ENCODE measurements at places on chromosomes 12 and 14.

DNA sequence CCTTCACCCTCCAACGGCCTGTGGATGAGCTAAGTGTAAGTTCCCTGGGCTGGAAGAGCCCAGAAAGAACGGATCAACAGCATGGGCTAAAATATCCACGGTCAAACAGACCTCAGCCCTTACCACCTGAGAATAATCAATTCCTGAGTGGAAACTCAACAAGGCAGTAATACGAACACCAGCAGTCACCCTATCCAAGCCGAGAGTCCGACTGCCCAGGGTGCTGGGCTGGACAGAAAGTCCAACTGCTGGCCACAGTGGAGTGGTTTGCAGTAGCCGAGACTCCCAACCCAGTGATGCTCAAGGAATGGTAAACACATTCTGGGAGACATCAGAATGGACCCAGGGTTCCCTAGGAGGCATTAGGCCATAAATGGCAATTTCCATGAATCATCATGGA, 36.8 kb downstream of the ANO2 start:
- no peak for DNase-seq

DNA sequence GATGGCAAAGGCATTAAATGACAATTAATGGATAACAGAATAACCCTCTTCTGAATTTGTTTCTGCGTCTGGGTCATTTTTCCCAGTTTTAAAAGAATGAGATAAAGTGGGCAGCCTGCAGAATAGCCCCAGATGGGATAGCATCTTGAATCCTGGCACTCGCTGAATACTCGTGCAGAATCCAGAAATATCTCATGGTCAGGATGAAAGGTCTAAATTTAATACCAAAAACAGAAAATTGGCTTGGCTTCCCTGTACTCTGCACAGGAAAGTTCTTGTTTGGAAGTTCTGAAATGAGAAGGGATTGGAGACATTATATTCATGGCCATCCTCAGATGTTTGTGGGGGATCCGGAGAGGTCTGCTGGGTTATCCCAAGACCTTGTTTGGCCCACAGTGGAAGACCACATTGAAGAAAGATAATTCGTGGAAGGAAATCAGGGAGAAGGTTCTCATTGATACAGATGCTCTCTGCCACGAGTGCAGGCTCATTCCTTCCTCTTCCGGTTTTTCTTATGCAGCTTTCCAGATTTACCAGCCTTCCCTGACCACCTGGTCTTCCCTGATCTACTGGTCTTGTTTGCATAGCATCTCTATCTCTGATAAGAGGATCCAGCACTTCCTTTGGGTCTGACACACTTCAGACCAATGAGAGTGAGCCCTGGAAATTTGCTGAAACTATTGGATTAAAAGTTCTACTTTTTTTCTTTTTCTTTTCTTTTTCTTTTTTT, 6.0 kb upstream of the IFT81 start:
- no peak for DNase-seq

DNA sequence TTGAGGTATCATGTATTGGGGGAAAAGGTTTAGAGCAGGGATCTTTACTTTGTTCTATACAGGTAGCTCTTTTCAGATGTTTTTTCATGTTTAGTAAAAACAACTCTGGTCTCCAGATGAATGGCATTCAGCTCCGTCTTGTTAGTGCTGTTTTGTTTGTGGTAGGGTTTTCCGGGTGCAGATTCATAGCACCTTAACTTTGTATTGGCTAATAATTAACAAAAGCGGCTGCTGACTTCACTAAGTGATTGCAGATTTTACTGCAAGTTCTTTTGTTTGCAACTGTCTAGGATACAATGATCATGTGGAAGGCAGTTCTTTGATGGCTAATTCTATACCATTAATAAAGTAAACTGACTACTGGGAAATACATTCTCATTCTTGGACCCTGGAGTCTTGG, 32.2 kb upstream of the BHLHE41 start:
- DNase-seq, result no peak

DNA sequence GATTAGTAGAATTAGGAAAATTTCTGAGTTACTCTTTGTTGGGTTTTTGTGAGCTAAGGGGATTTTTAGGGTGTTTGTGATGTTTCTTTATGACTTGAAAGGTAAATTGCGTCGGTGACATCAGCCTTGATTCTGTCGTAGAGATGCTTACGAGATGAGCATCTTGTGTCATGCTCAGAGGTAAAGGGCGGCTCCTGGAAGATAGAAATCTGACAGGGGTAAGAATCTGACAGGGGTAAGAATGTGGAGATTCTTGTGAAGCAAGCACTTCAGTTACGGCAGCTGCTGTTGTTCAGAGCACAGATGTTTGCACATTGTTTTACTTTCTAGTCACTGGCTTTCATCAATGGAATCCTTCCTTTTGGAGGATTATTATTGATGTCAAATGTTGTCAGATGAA, 22.5 kb downstream of the EML1 start:
- no peak for DNase-seq

DNA sequence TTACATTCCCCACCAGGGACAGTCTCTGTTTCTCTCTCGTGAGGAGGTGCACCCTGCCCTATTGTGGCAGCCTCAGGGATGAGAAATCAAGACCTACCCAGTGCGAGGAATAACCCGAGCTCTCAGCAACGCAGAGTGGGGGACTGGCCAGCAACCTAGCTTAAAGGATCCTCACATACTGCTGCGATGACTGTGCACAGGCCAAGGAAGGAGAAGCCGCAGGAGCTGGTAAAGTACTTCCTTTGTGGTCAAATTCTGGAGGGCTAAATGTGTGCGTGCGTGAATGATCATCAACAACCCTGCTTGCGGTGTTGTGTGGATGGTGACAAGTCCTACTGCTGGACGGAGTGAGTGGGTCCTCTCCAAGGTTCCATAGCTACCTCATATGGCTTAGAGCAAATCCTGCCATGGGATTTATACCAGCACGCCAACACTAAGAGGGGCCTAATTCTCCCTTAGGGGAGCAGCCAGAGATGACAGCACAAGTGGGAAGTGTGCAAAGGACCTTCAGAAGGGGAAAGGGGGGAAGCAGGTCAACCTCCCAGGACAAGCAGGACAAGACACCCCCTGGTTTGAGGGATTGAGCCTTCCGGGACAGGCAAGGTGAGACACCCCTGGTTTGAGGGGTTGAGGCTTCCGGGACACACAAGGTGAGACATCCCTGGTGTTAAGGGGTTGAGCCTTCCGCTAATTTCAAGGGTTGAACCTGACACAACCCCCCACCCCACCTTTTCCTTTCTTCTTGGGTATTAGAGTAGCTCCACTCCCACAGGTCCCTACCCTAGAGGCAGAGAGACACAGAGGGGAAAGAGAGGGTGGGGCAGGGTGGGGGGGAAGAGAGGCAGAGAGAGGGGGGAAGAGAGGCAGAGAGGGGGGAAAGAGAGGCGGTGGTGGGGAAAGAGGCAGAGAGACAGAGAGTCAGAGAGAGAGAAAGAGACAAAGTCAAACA, 58.8 kb upstream of the AP4S1 start:
- no peak for DNase-seq

GRCh38 chr14:103521438-103521950, 1.1 kb downstream of the CKB start:
- no peak for DNase-seq

DNA sequence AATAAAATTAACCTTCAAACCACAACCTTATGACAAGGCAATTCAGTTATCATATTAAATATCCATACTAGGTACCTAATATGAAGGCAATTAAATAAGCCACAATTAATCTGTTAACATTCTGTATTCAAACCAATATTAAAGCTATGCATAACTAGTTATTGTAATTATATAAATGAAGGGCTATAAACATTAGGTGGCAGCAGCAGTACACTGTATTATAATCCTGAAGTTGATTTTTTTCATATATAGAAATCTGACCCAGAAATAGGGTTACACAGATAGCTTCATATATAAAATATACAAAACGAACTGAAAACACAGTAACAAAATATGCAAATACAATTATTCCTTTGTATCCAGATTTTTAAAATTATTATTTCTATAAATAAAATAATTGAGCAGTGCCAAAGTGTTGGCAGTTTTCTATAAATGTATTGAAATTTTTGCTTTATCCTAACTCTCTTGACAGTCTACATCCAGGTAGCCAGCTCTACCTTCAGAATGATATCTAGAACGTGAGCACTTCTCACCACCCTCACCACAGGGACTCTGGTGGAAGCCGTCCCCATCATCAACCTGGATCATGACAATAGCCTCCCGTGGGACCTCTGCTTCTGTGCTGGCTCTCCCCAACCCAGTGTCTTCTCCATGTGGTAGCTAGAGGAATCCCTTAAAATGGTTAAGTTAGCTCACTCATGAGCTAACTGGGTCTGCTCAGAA, 136.2 kb downstream of the MED13L start:
- no peak for DNase-seq

DNA sequence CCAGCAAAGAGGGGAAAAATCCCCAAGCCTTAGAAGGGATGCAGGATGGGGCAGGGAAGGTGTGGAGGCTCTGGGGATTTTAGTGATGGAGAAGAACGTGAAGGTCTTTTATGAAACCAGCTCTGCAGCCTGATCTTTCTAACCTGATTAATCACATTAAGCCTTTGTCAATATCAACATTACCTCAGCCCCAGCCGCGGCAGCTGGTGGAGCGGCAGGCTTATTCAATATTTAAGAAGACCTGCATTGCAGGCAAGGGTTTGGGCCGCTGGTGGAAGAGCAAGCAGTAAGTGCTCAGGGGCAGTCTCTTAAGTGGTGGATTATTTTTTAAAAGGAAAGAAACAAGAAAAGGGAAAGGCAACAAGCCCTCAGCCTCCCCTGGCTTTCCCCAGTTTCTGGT, 16.6 kb downstream of the RPH3A start:
- DNase-seq, result no peak

- DNase-seq, result no peak
Measured at GRCh38 chr14:30227436-30227835, 299.8 kb upstream of the PRKD1 start.

DNA sequence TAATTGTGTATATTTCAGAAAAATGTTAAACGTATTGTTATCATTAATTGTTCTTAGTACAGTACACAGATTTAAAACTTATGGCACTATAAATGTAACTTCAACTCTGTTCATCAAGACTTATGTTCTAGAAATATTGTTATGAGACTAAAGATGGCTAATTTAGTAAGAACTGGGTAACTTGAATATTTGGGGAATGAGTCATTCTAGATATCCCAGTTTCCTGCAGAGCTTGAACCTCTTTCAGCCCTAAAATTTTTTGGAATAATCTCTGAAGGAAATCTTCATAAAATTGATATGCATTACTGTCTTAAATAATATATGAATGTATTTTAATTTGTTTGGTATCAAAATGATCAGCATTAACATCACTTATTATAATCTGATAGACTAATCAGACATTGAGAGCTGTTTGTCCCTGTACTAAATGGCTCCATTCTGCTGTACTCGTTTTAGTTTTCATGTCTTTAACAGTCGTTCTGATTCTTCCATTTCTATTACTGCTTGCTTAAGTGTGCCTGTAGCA, 87.1 kb downstream of the VEZT start:
- DNase-seq, result no peak

GRCh38 chr14:104795781-104796686, 486 bp upstream of the AKT1 start:
- peak; percentile 57 for DNase-seq

DNA sequence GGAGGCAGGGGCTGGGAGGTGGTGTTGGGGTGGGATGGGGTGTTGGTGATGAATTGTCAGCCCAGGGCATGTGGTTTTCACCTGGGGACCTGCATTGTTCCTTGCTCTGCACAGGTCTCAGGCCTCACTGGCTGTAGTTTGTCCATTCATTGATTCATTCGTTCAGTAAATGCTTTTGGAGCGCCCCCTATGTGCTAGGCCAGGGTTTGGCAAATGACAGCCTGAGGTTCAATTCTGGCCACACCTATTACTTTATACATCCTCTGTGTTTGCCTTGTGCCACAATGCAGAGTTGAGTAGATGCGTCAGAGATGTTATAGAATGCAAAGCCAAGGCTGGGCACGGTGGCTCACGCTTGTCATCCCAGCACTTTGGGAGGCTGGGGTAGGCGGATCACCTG, 4.7 kb downstream of the ADCK1 start:
- peak; percentile 11 for DNase-seq

- DNase-seq, result no peak
Measured at GRCh38 chr12:104793285-104793684, 164.8 kb downstream of the SLC41A2 start.

- no peak for DNase-seq
Measured at GRCh38 chr14:77044783-77045237, 16.3 kb upstream of the IRF2BPL start.

DNA sequence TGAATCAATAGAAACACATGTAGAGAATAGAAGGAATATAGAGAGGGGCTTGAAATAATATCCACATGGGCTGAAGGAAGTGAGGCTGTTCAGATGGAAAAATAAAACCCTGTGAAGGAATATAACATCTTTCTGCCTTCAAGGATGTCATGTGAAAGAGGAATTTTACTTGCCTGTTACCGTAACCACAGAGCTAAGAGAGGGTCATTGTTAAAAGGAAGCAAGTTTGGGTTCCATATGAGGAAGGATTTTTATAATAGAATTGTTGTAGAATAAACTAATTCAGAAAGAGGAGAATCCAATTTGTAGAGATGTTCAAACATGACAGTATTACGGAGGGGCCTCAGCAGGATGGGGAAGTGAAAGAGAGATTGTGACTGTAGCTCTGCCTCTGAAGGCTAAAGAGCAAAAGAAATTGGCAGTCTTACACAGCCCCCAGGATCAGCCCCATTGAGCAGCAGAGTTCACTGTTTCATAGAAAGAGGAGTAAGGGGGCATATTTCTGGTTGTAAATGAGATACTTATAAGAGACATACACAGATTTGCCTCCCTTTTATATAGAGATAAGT, 41.8 kb upstream of the PTPRR start:
- no peak for DNase-seq

- no peak for DNase-seq
Measured at GRCh38 chr12:26767116-26767515, 65.9 kb downstream of the ITPR2 start.

DNA sequence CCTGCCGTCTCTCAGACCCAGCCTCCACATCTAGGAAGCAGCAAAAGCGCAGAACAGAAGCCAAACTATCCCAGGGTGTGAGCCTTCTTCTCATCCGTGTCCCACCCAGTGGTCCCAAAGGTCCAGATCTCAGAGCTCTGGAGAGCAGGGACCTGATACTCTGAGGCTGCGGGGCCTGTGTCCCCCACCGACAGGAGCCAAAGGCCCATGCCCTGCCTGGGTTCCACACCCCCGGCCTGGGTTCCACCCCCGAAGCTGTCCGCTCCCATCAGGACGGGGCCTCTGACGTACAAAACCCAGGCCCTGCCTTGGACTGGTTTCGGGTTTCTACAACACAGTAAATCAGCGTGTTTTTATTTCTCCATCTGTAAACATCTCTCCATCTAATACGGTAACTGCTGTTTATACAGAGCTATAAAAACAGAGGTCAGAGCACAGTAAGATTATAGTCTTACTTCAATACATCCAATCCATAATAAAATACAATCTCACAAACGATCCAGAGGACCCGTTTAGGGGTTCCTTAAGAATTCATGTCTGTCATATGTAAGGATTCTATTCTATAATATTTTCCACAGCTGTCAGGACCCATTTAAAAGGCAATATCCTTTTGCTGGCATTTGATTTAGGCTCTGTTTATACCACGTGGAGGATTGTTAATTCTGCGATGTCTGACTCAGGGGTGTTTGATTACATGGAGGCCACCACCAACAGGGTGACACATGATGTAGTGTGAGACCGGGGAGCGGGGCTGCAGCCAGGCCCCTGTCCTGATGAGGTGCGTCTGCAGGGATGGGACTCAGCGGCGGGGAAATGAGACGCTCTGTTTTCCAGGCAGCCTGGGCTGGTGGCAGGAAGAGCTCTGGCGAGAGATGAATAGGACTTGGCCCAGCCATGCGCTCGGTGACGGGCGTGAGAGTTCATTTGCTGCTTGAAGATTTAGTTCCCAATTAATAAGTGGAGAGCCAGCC, 110.3 kb downstream of the DICER1 start:
- DNase-seq, result no peak

GRCh38 chr14:30999038-30999773, 26.2 kb upstream of the AP4S1 start:
- DNase-seq, result no peak

GRCh38 chr14:29752221-29752923, 175.3 kb downstream of the PRKD1 start:
- no peak for DNase-seq

Measured in activated naive CD4-positive, alpha-beta T cell treated with Interleukin-2 at 50 U/mL for 16 hours (primary cell).